ENCODE measurements at places on chromosomes 5 and 9.
A peak's percentile ranks its signal among the peaks of the same experiment; 100 is the strongest.

- no peak for DNase-seq
Measured at GRCh38 chr9:121718501-121718900, 67.1 kb downstream of the DAB2IP start.

DNA sequence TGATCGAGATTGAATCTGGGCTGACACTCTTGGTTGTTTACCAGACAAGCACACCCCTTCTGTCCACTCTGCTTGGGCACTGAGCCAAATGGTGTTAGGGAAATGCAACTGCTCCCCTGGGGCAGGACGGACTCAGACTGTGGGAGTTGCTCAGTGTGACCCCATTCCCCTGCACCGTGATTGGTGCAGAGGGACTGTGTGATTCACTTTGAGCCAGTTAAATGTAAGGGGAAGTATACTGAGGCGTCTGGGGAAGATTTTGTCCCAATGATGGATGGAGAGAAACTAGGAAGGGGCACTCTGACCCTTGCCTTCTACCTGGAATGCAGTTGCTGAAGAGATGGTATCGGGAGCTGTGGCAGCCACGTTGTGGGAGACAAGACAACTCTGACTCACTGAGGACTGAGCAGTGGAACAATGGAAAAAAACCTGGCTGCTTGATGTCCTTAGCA, 196.0 kb upstream of the ANKRD55 start:
- DNase-seq, result no peak

DNA sequence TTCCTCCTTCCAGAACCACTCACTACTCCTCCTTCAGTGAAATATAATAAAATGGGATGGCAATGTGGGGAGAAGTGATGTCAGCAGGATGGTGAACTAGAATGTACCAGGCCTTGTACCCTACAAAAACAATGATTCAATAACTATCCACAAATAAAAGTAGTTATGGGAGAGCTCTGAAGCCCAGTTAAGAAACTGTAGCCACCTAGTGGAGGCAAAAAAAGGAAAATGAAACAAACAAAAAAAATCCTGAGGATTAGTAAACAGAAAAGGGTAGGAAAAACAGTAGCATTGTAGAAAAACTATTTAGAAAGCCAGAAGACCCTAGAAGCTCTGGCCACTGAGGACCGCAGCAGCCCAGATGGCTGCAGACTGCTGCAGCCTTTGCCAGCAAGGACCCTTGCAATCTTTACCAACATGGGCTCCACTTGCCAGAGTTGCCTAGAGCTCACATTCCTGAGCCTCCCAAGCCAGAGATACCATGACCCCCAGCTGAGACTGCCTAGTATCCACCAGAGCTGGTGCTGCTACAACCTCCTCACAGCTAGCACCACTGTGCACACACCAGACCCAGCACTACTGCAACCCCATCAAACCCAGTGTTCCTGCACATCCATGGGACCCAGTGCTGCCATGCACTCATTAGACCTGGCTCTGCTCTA, 259.7 kb upstream of the MSX2 start:
- no peak for DNase-seq

DNA sequence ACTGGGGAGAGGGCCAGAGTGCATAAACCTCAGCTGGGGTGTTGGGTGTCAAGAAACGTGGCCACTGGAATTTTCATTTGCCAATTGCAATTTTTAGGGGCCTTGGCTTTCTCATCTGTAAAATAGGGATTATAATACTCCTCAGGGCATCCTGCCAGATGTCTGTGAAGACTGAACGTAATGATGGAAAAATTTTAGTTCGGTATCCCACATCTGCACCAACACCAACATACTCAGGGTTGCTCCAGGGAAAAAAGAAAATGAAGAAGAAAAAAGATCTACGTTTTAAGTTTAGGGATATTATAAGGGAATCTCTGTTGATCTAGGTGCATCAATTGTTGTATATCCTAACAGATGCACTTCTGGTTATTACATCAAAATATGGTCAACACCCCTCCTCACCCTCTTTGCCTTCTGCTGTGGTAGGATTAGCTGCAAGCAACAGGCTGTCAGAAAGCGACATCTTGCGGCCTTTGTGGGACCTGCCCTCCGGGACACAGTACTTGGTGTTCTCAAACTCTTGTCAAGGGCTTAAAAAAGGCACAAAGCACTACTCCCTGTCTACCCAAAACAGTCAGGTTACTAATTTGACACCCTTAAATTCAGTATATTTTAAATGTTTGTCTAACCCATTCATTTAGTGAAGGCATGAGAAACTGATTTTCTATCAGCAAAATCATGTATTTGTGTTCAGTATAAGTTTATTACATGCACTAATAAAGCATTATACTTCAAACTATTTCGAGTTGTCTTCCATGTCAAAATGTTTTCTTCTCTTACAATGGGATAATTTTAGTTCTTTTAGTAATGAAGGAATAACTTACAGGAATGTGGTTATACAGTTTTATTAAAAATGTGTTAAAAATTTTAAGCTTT, 8.3 kb upstream of the TBC1D2 start:
- DNase-seq, result peak; percentile 71

DNA sequence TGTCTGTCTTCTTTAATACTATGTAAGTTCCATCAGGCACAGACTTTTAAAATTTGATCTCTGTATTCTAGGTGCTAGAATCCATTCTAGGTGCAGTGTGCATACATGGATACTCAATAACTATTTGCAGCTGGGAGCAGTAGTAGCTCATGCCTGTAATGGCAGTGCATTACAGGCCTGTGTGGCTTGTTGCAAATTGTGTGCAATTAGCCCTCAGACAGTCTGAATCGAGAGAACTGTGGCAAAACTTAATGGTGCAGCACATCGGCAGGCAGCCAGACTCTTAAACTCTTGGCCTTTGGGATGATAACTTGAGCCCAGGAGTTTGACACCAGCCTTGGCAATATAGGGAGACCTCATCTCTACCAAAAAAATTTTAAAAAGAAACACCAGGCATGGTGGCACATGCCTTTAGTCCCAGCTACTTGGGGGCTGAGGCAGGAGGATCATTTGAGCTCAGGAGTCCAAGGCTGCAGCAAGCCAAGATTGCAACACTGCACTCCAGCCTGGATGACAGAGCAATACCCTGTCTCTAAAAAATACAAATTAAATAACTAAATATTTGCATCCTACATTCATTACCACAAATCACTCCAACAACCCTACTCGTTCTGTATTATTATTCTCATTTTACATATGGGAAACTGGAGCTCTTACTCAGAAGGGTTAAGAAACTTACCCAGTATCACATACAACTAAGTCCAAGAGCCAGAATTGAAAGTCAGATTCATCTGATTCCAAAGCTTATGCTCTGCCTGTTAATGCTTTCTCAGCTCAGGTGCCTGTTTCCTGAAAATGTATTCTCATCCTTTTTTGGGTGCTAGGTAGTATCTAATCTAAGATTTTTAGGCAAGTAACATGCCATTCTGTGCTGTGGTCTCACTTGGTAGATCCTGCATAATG, 30.1 kb downstream of the PRKACG start:
- DNase-seq, result no peak

All from activated T-cell treated with anti-CD3 and anti-CD28 coated beads for 48 hours (primary cell).